ENCODE measurements at places on chromosomes 4 and X. TPM values are rescaled to one million over a fixed set of nuclear protein-coding genes. Genes with fewer than 3 reads are reported as not detected.

Gene GSTCD
- 7.8 TPM for total RNA-seq

Gene SLC34A2
- total RNA-seq = not detected

Gene ZNF280C
- total RNA-seq = 2.9 TPM

- DNase-seq = no peak
Measured at GRCh38 chr4:43718369-43718768, 730.2 kb downstream of the KCTD8 start.

- DNase-seq = no peak
Measured at GRCh38 chr4:182770259-182770995, 146.8 kb downstream of the DCTD start.

Gene GAGE2A
- total RNA-seq = not detected

Gene VSIG1
- 0.50 TPM for total RNA-seq

DNA sequence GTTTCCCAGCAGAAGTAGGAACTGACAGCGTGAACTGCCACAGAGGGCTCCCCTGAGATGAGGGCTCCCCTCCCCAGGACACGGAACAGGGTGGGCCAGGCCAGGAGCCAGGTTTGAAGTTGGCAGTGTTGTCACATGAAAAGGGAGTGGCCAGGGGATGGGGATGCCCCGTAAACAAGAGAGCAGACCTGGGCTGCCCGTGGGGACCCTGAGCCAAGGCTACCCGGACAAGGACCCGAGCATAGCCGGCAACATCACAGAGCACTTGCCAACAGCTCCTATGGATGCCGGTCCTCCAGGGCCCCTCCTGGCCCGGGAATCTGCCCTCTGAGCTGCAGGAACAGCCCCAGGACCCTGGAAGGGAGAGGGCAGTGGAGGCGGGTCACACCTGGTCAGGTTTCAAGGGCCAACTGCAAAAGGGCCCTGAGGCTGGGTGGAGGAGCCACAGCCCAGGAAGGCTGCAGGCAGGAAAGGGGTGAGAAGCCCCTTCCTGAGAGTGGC, 102.1 kb downstream of the CPZ start:
- DNase-seq = no peak

- no peak for DNase-seq
Measured at GRCh38 chrX:19602866-19603622, 87.7 kb upstream of the MAP3K15 start.

DNA sequence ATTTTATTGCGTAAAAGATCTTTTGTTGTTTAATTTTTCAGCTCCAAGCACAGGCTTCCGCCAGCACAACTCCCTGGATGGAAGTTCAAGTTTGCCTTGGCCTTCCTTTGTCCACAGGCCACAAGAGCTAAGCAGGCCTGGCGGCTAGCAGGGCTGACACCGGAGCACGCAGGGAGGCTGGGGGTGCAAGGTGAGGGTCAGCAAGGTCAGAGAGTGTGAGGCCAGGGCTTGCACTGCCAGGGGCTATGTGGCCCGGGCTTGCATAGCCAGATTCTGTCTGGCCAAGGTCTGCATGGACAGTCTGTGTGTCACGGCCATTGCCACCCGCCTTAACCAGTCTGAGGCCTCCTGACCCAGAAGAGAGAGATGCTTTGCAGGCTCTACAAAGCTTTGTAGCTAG, 123.9 kb downstream of the BCOR start:
- DNase-seq = no peak

- DNase-seq = no peak
Measured at GRCh38 chr4:1626151-1626550, 58.0 kb downstream of the FAM53A start.

DNA sequence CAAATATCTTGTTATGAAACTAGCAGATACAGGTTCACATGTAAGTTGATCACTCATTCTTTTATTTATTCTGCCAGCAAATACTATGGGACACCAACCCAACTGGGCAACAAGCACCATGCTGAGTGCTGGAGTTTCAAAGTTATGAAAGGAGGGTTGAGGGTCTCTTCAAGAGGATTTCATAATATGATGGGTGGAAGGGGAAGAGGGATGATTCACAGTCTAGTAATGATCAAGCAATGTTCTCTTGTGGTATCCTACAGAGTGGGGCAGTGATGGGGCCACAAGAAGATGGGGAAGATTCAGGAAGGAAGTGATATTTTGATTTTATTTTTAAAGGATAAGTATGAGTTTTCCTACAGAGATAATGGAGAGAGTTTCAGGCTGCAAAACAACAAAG, 46.2 kb upstream of the TXK start:
- no peak for DNase-seq

- DNase-seq = no peak
Measured at GRCh38 chrX:4243759-4244158, 530.3 kb upstream of the PRKX start.

DNA sequence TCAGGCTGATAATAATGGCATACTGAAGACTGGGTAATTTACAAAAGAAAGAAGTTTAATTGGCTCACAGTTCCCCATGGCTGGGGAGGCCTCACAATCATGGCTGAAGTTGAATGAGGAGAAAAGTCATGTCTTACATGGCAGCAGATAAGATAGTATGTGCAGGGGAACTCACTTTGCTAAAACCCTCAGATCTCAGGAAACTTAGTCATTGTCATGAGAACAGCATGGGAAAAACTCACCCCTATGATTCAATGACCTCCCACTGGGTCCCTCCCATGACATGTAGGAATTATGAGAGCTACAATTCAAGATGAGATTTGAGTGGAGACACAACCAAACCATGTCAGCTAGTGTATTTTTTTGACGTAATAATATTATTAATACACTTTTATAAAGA, 149.8 kb upstream of the BOD1L1 start:
- no peak for DNase-seq

Gene PPEF2
- total RNA-seq = not detected

DNA sequence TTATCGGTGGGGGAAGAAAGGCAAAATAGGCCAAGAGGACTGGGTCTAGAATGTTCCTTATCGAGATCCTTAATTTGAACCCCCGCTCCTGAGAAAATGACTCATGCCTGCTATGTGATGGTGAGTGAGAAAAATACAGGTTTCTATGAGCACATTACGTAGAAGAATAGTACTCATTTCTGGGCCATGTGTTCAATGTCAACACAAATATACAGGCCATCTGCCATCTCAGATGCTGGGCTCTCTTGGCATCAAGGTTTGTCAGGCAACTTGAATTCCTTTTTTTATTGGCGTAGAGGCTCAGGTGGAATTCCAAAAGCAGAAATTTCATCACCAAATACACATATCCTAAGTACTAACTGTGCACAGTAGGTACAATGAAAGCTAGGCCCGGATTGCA, 81.4 kb upstream of the TRIM2 start:
- DNase-seq = no peak

DNA sequence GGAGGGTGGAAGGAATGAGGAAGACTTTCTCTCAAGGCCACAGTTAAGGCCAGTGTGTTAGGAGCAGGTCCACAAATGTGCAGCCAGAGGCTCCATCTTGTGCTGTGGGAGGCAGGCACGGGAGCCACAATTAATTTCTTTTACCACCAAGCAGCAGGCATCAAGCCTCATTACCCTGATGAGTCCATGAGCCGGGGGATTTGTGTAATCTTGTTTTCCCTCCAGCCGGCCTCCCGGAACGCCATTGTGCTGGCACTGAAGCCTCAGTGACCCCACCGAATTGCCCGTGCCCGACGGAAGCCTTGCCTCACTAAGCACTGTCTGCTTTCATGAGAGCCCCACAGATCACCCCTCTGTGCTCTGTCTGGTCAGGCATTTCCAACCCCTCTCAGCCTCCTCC, 154.7 kb upstream of the STX18 start:
- DNase-seq = no peak

DNA sequence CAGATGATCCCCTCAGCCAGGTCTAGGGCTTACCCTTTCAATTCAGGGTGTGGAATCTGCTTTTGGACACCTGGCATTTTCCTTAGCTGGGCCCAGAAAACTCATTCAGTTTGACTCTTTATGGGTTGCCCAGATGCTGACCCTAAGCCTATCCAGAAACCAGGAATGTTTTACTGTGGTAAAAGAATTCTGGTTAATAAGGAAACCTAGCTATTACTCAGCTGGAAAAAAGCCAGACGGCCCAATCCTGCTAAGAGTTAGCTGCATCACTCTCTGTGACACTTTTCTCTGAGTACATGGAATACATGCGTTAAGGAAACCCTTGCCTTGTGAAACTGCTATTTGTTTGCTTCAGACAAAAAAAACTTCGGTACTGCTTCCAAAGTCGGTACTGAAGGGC, 28.0 kb downstream of the ING2 start:
- no peak for DNase-seq

DNA sequence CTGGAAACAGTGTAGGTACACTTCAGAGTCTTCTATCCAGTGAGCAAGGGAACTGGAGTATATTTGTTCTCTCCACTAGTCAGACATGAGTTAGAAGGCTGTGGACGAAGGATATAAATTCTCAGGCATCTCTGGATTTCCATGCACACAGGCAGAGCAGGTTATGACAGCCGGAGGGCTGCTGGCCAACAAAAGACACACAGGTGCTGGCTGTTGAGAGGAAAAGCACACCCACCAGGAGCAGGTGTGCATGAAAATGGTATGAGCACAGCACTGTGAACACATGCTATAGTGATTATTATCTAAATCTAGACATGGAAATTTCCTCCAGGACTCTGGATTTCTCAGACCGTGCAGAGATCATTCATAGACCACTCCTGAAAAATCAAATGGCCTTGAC, 444.7 kb upstream of the RPS6KA3 start:
- no peak for DNase-seq

Gene PCSK1N
- total RNA-seq = 21.4 TPM

DNA sequence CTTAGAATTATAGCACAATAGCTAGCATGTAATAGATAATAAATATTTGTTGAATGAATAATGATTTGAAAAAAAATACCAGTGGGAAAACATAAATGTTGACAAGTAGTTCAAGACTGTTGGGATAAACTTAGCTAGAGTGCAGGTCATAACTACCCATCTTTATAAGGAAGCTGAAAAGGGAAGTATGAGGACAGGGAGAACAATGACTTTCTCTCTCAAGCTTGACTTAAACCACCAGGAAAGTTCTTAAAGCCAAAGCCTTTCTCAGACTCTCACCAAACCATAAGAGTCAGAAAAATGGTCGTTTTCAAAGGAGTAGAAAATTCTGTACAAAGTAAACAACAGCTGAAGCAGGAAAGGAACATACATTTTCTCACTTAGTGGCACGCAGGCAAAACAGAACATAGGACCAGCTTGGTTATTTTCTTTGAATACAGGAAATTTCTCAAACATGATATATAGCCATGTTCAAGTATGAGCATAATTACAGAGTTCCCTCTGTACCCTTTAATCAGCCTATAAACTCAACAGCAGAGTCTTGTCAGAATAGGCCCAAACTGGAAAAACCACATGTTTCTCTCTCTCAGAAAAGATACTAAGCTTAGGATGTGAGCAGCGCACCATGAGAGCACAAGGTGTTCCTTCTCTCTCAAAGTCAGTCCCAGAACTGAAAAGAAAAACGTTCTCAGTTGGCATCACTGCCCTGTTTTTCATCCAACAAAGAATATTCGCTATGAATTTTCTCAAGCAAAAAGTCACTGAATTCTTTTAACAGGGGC, 28.7 kb downstream of the MAPK10 start:
- DNase-seq = no peak

Gene PPP1R2C
- not detected for total RNA-seq

- DNase-seq = no peak
Measured at GRCh38 chr4:1812720-1813119, 19.6 kb downstream of the FGFR3 start.

- no peak for DNase-seq
Measured at GRCh38 chr4:152436384-152436783, 99.5 kb downstream of the FBXW7 start.

DNA sequence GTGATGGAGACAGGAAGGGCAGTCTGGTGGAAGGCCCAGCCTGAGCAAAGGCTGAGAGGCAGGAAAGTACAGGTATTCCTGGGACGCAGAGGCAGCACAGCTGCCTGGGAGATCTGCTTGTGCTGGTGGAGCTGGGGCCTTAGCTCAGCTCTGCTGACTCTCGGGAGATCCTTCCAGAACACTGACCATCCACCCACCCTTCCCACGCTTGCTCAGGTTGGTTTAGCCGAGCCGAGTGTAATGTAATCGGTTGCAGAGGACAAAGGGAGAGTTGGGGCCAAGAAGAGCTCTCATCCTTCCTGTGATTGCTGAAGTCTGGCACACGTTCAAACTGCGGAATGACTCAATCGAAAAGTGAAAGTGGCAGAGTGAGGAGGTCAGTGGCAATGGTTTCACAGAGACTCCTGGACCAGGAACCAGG, 43.1 kb upstream of the GPR78 start:
- peak; percentile 46 for DNase-seq

GRCh38 chrX:13151828-13152517, 107.6 kb upstream of the FAM9C start:
- no peak for DNase-seq

- no peak for DNase-seq
Measured at GRCh38 chr4:163590619-163591264, 96.3 kb downstream of the TMA16 start.

- no peak for DNase-seq
Measured at GRCh38 chr4:86354390-86354789, 5.5 kb downstream of the MAPK10 start.

Gene INTS6L
- 19.8 TPM for total RNA-seq

- no peak for DNase-seq
Measured at GRCh38 chr4:15674046-15674445, 7.6 kb upstream of the FAM200B start.

DNA sequence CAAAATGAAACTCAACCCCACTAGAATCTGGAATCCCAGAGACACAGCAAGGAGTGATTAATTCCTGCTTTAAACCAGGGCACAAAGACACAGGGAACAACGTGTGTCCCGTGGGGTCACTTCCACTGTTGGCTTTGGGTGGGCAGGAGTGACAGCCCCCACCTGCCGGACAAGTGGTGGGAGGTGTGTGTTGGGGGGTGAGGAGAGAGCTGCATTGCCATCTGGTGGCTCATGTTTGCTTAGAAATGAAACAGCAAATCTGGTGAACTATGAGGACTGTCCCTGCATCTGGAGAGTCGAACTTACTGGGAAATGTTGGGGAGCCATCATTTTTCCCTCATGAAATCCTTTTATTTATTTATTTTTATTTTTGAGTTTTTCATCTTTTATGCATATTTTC, 75.9 kb upstream of the AFAP1 start:
- DNase-seq = no peak

DNA sequence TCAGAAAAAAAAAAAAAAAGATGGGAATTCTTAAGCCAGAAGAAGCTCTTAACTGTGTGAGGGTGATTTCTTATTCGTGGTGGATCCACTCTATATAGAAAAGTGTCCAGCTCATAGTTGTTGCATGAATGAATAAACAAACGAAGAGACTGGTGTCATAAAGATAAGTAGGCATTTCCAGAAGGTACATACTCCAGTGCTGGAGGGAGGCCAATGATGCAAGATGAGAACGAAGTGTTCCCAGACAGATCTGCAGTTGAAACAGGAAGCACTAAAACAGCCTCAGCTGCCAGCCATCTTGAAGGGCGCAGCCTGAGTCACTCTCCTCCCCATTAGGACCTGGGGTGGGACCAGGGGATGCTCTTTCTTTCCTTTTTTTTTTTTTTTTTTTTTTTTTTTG, 47.4 kb upstream of the HOPX start:
- DNase-seq = peak; percentile 96

Gene FRAS1
- total RNA-seq = 1.8 TPM

- no peak for DNase-seq
Measured at GRCh38 chrX:312621-313331, 5.8 kb downstream of the GTPBP6 start.

Gene DCAF4L1
- 0.12 TPM for total RNA-seq
